ENCODE measurements at places on chromosomes 12 and 14.
A peak's percentile ranks its signal among the peaks of the same experiment; 100 is the strongest.

DNA sequence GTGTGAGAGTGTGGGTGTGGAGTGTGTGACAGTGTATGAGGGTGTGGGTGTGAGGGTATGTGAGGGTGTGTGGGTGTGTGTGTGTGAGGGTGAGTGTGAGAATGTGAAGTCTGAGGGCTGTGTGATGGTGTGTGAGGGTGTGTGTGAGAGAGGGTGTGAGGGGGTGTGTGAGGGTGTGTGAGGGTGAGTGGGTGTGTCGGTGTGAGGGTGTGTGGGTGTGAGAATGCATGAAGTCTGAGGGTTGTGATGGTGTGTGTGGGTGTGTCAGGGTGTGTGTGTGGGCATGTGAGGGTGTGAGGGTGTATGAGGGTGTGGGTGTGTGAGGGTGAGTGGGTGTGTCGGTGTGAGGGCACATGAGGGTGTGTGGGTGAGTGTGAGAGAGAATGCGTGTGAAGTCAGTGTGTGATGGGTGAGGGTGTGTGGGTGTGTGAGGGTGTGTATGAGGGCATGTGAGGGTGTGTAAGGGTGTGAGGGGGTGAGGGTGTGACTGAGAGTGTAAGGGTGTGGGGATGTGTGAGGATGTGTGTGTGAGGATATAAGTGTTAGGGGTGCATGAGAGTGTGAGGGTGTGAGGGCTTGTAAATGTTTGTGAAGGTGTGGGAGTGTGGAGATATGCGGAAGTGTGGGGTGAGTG, 36.4 kb downstream of the TMEM121 start:
- DNase-seq = no peak

- DNase-seq = no peak
Observed at GRCh38 chr14:66076176-66076575, 410.0 kb upstream of the CCDC196 start.

GRCh38 chr14:60760644-60761364, 26.2 kb downstream of the MNAT1 start:
- DNase-seq = no peak

DNA sequence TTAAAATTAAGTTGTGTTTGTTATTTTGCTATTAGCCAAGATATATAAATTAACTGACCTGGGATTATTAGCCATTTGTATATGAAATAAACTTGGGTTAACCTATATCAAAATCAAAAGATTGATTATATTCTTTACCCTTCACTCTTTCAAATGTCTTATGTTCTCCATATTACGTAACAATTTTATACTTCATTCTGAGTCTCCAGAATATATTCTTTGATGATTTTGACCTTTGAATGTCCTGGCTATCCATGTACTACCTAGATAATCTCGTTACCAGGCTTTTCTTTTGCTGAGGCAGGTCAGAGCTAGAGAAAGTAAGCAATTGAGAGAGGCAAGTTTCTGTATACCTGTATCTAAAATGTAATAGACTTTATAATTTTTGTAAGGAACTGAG, 3.6 kb downstream of the PPM1A start:
- no peak for DNase-seq

GRCh38 chr14:102248121-102248520, 56.8 kb downstream of the MOK start:
- no peak for DNase-seq

GRCh38 chr14:50770586-50770985, 60.4 kb downstream of the NIN start:
- DNase-seq = no peak

DNA sequence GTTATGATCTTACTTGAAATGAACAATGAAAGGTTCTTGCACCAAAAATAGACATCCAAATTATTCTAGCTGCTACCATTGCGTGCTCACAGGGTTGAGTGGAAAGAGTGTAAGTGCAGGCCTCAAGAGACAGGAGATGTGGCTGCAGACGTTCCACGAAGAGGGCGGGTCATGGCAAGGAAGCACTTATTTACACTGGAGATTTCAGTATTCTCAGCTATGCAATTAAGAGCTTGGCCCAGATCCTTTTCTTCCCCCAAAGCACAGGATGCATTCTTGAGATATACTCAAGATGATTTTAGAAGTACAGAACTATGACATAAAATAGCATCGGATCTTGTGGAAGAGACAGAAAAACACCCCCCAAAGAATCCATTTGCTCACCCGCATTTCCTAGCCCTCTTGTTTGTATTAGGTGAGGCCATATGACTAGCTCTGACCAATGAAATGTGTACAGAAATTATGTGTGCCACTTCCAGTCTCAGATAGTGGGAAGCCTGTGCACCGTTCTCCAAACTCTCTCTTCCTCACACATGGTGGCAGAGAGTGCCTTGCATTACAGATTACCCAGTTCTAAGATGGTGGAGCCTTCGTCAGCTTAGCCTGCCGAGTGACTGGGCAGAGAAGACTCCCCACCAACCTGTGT, 261.4 kb downstream of the TTC8 start:
- peak; percentile 37 for DNase-seq

GRCh38 chr14:23041729-23042128, 283 bp upstream of the PSMB11 start:
- no peak for DNase-seq

DNA sequence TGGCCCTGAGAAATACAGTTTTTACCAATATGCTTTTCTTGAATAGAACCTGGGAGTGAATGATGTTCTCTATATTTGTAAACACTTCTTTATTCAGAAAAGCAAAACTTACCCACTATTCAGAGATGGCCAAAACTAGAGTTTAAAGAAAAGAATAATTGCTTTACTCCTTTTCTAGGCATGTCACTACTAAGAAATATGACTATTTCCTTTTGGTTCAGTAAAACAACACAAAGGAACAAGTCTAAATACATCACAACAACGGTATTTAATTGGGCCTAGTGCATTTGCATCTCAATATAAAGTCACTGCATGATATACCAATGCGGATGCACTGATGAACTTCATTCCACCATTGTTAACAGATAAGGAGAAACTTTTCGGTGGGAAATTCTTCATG, 207.5 kb downstream of the FOXN3 start:
- no peak for DNase-seq

DNA sequence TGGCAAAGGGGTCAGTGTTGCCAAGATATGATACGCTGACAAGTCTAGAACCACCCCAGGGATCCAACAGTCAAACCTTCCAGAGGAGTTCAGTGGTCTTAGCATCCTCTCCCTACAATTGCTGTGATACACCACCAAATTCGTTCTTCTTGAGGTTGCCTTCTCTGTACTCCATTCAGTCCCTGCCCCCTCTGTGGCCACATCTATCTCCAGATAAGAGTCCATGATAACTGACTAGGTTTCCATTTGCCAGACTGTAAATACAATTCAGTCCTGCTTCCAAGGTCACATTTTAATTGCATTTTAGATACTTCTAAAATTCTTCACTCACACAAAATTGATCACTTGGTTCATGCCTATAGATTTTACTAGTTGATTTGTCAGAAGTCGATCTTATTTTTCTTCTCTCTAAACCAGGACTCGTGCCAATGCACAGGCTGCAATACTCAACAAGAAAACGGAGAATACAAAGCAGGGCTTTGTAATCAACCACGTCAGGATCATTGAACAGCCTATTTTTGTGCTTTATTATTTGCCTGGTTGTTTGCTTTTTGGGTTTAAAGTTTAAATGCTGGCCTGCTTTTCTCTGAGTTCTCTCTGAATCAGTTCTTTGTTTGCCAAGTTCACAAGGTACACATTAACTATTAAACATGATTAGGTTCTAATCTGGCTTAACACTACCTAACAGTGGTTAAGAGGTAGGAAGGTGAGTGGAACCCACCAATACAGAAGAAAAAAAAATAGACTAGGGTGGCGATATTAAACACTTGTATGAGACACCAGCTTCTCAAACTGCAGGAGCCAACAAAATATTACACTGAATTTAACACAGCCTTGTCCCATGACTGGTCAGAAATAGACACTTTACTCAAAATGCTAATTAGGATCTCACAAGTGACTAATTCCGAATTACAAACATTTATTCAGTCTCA, 5.3 kb upstream of the TSPAN8 start:
- no peak for DNase-seq

DNA sequence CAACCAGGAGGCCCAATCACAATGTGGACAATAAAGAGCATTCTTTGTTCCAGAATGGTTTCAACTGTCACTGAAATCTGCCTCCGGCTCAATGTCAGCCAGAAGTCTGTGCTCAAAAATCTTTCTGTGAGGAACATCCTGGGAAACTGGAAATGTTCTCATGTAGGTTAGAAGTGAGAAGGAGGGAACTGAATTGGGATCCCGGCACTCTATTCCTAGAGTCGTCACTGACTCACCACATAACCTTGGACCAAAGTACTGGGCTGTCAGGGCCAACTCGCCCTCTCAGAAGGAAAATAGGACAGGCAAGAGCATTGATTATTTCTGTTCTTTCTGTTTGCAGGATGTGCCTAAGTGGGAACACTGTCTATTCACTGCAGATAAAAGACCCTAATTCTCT, 57.6 kb downstream of the PRKAB1 start:
- DNase-seq = no peak

- DNase-seq = no peak
Observed at GRCh38 chr14:68217791-68218340, 398.3 kb downstream of the RAD51B start.

DNA sequence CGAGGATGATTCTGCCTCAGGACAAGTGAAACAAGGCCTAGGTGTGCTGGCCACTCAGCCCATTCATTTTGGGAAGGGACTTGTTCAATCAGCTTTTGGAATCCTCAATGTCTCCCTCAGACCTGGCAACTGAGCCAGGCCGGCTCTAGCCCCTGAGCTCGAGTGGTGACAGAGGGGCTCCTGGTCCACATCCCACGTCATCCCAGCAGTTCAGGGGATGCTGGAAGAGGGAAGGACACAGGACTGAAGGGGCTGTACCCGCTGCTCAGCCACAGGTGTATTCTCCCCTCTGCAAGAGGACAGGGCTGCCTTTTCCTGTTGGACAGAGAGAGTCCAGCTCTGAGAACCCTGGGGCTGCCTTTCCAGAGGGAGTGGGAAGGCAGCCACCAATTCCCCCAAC, 244.6 kb upstream of the SFSWAP start:
- no peak for DNase-seq

- peak; percentile 89 for DNase-seq
Observed at GRCh38 chr12:108833757-108834472, 23.5 kb downstream of the SSH1 start.

DNA sequence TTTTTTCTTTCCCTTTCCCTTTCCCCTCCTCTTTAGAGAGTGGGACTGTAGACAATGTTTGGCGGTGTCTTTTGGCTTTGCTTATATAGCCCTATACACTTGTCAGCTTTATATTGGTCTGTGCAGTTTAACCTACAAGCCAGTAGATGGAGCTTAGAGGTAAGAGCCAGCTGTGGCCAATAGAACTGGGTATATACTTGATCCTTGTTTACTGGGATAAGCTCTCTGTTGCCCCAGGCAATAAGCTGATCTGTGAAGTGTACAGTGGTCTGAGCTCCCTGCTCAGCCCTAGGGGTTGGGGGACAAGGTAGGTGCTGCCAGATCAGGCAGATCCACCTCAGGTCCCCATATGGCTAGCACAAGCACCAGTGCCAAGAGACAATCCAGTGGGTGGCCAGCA, 434.1 kb downstream of the NOVA1 start:
- DNase-seq = no peak

- DNase-seq = no peak
Observed at GRCh38 chr12:103909811-103910210, 20.4 kb upstream of the HSP90B1 start.

All from left ventricle myocardium superior (tissue), 1 donor.